ENCODE measurements at places on chromosomes 4 and X. TPM values are rescaled to one million over a fixed set of nuclear protein-coding genes. Genes with fewer than 3 reads are reported as not detected.

The PITX2 gene
- total RNA-seq = not detected

The PTPN13 gene
- 64.1 TPM for total RNA-seq

The HOPX gene
- total RNA-seq = 50.3 TPM

The XG gene
- 0.85 TPM for total RNA-seq

The FAM184B gene
- not detected for total RNA-seq

The ELF4 gene
- 17.8 TPM for total RNA-seq
